SJSA1 (cell line): ENCODE measurements at places on chromosomes 4 and X. TPM values are rescaled to one million over a fixed set of nuclear protein-coding genes. Genes with fewer than 3 reads are reported as not detected.

Gene FHIP1A
- total RNA-seq = 0.53 and 3.0 TPM in 2 replicates

Gene HNRNPD
- 67.5 and 90.7 TPM in 2 replicates for total RNA-seq

- no peak overlapping the region for H3K4me3 ChIP-seq
- DNase-seq = no peak
- H3K27me3 ChIP-seq = no peaks in the 10 kb centered on the region
- H3K36me3 ChIP-seq = no peaks in the 10 kb centered on the region
- no peak overlapping the region for H3K27ac ChIP-seq
These were observed 16.7 kb upstream of the WDR44 start for GRCh38 chrX:118329175-118329574.

- no peaks in the 10 kb centered on the region for H3K27me3 ChIP-seq
- no peak overlapping the region for H3K27ac ChIP-seq
- no peak overlapping the region for H3K4me3 ChIP-seq
- no peaks in the 10 kb centered on the region for H3K4me1 ChIP-seq
- no peak for DNase-seq
These were observed 35.5 kb upstream of the ADH4 start for GRCh38 chr4:99179626-99180025.

DNA sequence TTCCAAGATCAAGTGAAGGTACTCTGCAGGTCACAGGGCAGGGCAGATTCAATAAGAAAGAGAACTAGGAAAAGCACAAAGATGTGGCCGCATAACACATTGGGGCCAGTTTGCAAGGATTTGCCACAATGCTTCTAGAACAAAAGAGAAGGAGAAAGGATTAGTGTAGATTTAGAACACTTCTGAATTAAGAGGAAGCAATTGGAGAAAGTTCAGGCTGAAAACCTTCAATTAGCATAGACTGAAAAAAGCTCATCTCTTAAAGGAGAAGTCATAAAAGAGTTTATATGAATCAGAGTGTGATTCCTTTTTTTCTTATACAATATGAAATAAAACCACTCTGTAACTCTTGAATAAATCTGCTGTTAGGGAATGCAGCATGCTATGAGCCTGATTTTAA is 215.6 kb upstream of the FAT1 start:
- no peaks in the 10 kb centered on the region for H3K27me3 ChIP-seq
- H3K4me1 ChIP-seq = peaks cover 33% of the 10 kb centered on the region
- H3K4me3 ChIP-seq = no peak overlapping the region
